CD4-positive, alpha-beta T cell treated with Interleukin-21 for 1 hour (primary cell): ENCODE measurements at places on chromosomes 12 and 14.
A peak's percentile ranks its signal among the peaks of the same experiment; 100 is the strongest.

GRCh38 chr12:104565606-104566243 is 109.0 kb downstream of the CHST11 start:
- no peak for DNase-seq

GRCh38 chr14:57875296-57875695 is 9.4 kb upstream of the SLC35F4 start:
- no peak for DNase-seq

- no peak for DNase-seq
Measured at GRCh38 chr12:113347107-113347506, 11.3 kb upstream of the PLBD2 start.

GRCh38 chr12:42779186-42779859 is 189.8 kb upstream of the PRICKLE1 start:
- no peak for DNase-seq

GRCh38 chr14:101151927-101152305 is 248.4 kb upstream of the RTL1 start:
- DNase-seq = no peak

DNA sequence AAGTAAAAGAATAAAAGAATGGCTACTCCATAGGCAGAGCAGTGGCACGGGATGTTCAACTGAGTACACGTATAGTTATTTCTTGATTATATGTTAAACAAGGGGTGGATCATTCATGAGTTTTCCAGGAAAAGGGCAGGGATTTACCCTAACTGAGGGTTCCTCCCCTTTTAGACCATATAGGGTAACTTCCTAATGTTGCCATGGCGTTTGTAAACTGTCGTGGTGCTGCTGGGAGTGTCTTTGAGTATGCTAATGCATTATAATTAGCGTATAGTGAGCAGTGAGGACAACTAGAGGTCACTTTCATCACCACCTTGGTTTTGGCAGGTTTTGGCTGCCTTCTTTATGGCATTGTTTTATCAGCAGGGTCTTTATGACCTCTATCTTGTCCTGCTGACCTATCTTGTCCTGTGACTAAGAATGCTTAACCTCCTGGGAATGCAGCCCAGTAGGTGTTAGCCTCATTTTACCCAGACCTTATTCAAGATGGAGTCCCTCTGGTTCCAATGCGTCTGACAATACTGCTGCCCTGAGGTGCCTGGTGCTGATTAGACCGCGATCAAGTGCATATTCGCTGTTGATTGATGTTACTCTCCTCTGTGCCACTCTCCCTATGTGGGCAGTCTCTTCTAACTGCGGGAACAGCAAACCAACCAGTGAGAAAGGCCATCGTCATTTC is 67.6 kb upstream of the AMN1 start:
- no peak for DNase-seq

- DNase-seq = no peak
Measured at GRCh38 chr12:72024613-72025012, 86.0 kb downstream of the TPH2 start.

- DNase-seq = no peak
Measured at GRCh38 chr12:69501154-69501895, 31.1 kb downstream of the FRS2 start.

DNA sequence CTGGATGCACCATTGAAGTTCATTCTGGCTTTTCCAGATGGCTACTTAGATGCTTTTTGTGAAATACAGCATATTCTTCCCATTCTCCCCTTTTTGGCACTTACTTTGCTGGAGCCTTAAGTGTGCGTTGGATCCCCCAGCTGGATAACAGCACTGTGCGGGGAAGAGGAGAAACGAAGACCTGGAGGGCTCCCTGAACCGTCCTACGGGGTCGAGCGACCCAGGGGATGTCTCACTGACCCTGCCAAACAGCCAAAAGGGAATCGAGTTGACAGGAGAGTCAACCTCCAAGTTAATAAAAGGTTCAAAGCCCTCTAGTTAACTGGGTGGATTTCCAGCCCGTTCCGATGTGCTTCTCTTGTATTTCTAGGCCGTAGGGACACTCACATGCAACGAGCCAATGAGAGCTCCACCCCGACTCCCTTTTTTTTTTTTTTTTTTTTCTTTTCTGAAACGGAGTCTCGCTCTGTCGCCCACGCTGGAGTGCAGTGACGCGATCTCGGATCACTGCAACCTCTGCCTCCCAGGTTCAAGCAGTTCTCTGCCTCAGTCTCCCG is 1.0 kb upstream of the CAMKK2 start:
- no peak for DNase-seq

- DNase-seq = no peak
Measured at GRCh38 chr14:35367056-35367372, 37.5 kb downstream of the NFKBIA start.

GRCh38 chr14:53551862-53552261 is 398.7 kb upstream of the DDHD1 start:
- no peak for DNase-seq

DNA sequence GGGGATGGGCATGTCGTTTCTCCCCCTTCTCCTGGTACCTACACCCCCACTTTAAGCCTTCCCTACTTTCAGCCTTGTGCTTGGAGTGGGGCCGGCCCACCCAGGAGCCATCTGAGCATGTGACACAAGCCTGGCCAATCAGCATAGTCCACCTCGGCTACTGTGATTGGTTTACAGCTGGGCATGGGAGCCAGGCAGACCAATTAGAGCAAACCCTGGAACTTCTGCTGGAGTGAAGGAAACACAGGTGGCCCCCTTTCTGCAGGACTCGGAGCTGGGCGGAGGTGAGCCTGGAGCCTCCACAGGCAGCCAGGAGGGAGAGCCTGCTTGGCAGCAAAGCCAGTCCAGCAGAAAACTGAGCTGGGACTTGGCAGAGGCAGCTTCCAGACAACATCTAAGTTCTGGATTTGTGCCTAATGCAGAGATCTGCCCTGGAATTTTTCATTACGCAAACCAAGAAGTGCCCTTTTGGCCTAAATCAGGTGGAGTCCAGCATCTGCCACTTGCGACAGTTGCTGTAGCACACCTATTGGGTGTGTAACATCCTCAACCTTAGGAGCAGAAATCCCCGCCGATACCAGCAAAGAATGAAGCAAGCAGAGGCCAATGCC is 59.5 kb downstream of the SCARB1 start:
- no peak for DNase-seq

DNA sequence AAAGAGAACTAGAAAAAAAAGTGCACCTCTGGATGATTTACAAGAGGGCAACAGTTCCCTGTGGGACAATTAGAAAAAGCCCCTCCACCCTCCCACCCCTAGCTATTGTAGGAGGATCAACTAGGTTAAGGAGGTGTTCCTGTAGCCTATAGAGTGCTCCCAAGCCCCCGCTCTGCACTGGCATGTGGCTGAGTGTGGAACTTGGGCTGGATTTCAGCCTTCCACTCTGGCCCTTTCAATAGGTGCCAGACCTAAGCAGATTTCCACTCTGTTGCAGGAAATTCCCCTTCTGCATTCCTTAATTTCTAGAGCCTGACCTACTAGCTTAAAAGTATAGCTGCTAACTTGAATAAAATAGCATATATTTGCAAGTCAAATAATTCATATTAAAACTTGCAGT is 2.8 kb downstream of the NFATC4 start:
- no peak for DNase-seq

GRCh38 chr12:112380663-112381405 is 1.4 kb downstream of the HECTD4 start:
- no peak for DNase-seq

DNA sequence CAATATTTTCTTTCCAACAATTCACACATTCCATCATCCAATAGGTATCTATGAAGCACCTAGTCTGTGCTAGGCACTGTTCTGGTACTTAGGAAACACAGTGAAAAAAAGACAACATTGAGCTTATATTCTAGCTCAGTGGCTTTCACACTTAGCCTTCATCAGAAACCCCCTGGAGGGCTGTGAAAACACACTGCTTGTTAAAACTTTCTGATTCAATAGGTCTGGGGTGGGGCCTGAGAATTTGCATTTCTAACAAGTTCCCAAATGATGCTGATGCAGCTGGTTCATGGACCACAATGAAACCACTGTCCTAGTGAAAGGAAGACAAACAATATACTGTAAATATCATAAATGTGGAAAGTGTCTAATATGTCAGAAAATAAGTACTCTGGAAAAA is 5.9 kb downstream of the VTI1B start:
- peak; percentile 46 for DNase-seq

- DNase-seq = no peak
Measured at GRCh38 chr14:50335389-50335788, 23.3 kb downstream of the DMAC2L start.

DNA sequence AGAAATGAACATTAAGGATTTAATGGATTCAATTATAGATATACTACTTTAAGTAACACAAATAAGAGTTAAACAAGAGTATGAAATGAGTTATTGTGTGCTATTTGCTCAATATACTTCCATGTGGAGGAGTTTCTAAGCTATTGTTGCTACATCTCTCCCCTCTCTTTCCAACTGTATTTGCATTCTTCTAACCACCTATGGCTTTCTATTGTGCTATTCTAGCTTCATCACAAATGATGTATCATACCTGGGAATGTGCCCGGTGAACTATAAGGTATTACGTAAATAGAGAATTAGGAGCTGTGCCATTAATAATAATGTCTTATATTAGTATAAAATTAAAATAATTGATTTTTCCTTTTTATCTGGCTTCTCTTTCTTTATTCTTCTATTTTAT is 87.1 kb upstream of the PLEKHG7 start:
- no peak for DNase-seq

GRCh38 chr12:114420944-114421335 is 15.0 kb upstream of the TBX5 start:
- DNase-seq = no peak

GRCh38 chr12:45415393-45415817 is 199.5 kb downstream of the ANO6 start:
- DNase-seq = no peak

DNA sequence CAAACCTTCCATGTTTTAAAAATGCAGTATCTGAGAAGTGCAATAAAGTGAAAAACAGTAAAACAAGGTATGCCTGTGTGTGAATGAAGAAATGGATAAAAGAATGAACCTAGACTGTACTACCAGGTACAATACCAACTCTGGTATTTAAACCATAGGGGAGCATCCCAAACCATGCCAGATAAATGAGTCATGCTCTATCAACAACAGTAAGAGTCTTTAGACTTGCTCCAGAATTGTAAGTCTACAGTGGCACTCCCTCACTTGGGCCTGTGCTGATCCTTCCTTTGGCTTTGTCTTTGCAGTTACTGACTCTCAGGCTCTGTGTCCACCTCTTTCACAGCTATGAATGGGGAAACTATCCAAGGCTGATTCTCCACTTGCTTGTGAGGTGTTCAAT is 38.1 kb downstream of the BBS10 start:
- no peak for DNase-seq

- DNase-seq = no peak
Measured at GRCh38 chr12:63804746-63805145, 25.0 kb downstream of the RXYLT1 start.

- DNase-seq = no peak
Measured at GRCh38 chr12:4012977-4013968, 140.1 kb upstream of the PARP11 start.

- DNase-seq = no peak
Measured at GRCh38 chr12:82412246-82412645, 53.9 kb downstream of the METTL25 start.

DNA sequence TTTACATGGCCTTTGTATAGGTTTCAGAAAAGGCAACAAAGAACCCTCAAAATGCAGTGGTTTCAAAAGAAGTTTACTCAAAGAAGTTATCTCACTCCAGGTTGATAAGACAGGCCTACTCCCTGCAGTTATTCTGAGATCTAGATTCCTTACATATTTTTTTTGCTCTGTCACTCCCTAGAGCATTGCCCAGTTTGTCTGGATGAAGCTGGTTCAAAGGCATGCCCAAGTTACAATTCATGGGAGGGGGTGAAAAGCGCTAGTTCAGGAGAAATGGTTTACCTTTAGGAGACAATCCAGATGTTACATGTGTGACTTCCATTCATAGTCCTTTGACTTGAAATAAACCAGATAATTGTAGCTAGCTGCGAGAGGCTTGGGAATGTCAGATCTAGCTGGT is 115.0 kb downstream of the TPH2 start:
- no peak for DNase-seq

- DNase-seq = peak; percentile 33
Measured at GRCh38 chr12:19288603-19289244, 150.6 kb upstream of the AEBP2 start.

DNA sequence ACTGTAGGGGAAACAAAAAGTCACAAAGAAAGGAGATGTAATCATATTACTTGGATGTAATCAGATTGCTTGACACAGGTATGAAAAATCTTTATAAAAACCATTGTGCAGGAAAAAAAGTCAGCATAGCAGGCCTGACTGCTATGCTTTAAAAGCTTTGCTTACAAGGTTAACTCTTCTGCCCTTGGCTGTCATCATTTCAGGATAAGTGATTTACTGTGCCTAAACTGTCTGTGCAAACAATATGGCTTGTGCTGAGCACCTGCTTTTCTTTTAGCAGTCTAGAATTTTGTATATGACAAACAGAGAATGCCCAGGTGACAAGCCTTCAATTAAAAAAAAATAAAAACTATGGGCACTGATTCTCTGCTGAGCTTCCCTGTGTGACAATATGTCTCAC is 63.8 kb upstream of the PLEKHG7 start:
- no peak for DNase-seq

DNA sequence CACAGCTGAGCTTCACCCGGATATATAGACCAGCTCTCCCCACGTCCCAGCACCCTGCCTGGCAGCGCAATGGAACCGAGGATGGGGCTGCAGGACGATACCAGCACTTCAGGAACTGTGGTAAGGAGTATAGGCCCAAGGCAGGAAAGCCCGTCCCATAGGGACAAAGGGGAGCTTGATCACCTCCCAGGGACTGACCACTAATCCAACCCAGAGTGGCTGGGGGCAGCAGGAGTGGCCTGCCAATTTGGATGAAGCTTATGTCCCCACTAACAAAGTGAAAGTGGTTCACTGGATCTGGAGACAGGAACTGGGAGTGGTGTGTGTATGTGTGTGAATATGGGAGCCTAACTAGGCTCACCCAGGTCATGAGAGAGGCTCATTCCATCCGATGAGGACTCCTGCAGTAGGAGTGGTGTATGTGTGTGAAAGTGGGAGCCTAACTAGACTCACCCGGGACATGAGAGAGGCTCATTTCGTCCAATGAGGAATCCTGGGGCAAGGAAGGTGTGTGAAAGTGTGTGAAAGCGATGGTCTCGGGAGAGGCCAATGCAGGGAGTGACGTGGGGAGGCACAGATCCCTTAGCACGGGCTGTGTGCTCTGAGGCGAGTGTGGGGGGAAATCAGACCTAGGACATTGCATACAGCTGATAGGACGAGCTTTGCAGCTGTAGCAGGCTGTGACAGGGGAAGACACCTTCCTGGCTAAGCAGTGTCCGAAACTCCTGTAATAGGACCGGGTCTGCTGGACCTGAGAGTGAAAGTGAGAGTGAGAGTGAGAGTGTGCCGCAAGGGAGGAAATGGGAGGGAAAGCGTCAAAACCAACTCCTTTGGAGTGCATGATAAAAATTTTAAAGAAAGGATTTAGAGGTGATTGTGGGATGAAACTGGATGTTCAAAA is 25.7 kb downstream of the KLRK1 start:
- peak; percentile 52 for DNase-seq

DNA sequence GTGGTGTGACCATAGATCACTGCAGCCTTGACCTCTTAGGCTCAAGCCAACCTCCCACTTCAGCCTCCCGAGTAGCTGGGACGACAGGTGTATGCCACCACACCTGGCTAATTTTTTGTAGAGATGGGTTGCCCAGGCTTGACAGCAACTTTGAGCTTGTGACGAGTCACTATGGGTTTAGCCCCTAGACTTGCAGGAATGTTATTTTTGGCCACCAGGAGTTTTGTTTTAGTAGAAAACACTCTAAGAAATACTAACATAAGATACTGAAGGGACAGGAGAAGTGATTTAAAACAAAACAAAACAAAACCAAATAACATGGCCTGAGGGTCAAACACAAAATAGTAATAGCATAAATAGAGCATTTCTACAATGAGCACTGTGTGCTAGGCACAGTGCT is 26.4 kb downstream of the SETD3 start:
- no peak for DNase-seq

GRCh38 chr14:33259764-33260163 is 321.1 kb downstream of the NPAS3 start:
- no peak for DNase-seq
